OCI-M1 (cell line): ENCODE measurements at places on chromosomes 16 and 17.

- no peak for DNase-seq
These were observed 64.2 kb downstream of the DNAH17 start for GRCh38 chr17:78512976-78513375.

DNA sequence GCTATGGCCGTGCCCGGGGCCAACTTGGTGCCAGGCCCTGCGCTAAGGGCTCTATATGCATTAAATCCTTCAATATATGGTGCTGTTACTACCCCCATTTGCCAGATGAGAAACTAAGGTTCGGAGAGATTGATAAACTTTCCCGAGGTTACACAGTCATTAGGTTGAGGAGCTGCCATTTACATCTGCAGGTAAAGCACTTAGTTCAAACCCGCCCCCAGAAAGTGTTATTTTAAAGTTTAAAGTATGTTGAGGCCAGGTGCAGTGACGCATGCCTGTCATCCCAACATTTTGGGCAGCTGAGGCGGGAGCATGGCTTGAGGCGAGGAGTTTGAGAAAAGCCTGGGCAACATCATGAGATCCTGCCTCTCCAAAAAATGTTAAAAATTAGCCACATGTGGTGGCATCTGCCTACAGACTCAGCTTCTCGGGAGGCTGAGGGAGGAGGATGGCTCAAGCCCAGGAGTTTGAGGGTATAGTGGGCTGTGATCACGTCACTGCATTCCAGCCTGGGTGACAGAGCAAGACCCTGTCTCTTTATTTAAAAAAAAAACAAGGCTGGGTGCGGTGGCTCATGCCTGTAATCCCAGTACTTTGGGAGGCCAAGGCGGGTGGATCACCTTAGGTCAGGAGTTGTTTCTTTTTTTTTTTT is 264.7 kb downstream of the PARN start:
- DNase-seq, result no peak

GRCh38 chr16:68422396-68422960 is 25.8 kb downstream of the SMPD3 start:
- no peak for DNase-seq

- DNase-seq, result no peak
These were observed 76.9 kb upstream of the PSMD7 start for GRCh38 chr16:74219706-74220105.

DNA sequence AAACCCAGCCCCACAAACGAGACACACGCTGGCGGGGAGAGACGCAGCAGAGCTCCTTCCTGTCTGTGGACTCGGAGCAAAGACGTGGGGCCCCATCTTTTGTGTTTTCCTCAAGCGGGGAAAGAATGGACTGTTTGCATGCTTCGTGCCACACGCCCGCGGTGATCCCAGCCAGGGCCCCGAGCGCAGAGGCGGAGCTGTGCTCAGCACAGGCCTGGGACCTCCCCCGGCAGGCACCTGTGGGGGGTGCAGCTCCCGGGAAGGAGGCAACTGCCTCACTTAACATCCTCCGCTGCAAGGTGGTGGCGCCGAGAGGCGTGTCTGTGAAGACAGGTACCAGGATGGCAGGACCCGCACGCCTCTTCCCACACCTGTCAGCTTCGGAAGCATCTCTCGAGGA is 19.1 kb downstream of the TRARG1 start:
- no peak for DNase-seq

GRCh38 chr17:4998732-4999429 is 1.1 kb downstream of the KIF1C start:
- no peak for DNase-seq

- DNase-seq, result no peak
These were observed 134.2 kb downstream of the HS3ST2 start for GRCh38 chr16:22948058-22948602.

DNA sequence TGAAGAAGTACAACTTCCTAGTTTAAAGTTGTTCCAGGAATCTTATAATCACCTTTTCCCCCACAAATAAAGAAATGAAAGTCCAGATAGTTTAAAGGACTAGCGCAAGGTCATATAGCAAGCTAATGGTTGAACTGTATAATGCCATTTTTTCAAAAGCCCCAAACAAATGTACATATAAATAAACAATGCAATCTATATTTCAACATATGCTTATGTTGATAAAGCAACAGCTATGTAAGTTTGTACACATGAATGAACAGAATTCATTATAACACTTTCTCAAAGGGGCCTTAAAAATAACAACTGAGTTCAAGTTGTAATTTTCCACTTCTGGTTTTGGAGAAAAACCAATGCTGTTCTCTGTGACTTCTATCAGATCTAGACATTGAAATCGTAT is 1628.6 kb downstream of the CDH8 start:
- no peak for DNase-seq

- DNase-seq, result no peak
These were observed 24.6 kb downstream of the FZD2 start for GRCh38 chr17:44581868-44582267.

GRCh38 chr16:8866118-8866883 is 2.5 kb downstream of the CARHSP1 start:
- DNase-seq, result no peak

DNA sequence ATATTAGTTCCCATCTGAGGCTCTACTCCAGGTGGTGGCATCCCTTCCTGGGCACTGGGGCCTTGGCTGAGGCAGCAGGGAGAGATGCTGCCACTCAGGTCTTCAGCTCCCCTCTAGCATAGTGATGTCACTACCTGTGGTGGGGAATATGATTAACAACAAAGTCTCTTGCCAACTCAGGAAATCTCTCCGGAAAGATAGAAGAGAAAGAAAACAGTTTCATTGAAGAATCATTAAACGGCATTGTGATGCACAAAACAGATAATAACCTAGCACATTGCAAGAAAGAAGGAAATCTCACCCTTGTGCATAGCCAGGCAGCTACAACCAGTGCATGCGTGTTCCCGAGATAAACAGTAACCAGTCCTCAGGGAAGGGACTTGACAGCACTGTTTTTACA is 12.2 kb upstream of the ZNF267 start:
- DNase-seq, result no peak

DNA sequence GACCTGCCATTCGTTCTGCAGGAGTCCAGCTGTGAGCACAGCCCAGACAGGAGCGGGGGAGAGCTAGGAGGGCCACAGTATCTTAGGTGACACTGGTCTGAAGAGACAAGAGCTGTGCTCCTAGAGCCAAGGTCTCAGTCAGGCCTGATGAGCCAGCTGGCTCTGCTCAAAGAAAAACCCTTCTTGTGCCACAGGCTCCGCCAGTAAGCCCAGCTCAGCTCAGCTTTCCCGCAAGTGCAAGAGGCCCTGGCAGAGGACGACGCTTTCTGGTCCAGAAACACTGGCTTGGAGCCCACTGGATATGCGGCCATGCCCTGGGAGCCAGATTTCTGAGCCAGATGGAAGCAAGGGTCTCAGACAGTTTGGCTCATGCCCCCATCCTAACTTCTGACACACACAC is 23.9 kb downstream of the PEMT start:
- no peak for DNase-seq

GRCh38 chr17:74877592-74878548 is 5.1 kb upstream of the FDXR start:
- no peak for DNase-seq

GRCh38 chr17:1000597-1001461 is 3.9 kb downstream of the TIMM22 start:
- no peak for DNase-seq

- DNase-seq, result no peak
These were observed 251.9 kb downstream of the IRX3 start for GRCh38 chr16:54034684-54035083.

GRCh38 chr17:76982408-76983074 is 114.3 kb downstream of the MGAT5B start:
- DNase-seq, result no peak

GRCh38 chr17:57808882-57809281 is 41.0 kb downstream of the MRPS23 start:
- no peak for DNase-seq

- DNase-seq, result no peak
These were observed 721 bp upstream of the AXIN2 start for GRCh38 chr17:65562206-65562531.

GRCh38 chr17:76672892-76673291 is 29.3 kb upstream of the ST6GALNAC1 start:
- DNase-seq, result no peak

GRCh38 chr17:32586666-32587065 is 99.9 kb downstream of the CDK5R1 start:
- DNase-seq, result no peak

GRCh38 chr16:65121870-65122723 is at the start of gene CDH11:
Gene CDH11 (minus strand): TSS chr16:65122063. CDS start chr16:65004869, 117,194 bp downstream.
- no peak for DNase-seq

- DNase-seq, result no peak
These were observed 16.9 kb downstream of the DNASE1 start for GRCh38 chr16:3671424-3671823.

GRCh38 chr17:66508896-66509844 is 206.8 kb downstream of the PRKCA start:
- DNase-seq, result no peak

DNA sequence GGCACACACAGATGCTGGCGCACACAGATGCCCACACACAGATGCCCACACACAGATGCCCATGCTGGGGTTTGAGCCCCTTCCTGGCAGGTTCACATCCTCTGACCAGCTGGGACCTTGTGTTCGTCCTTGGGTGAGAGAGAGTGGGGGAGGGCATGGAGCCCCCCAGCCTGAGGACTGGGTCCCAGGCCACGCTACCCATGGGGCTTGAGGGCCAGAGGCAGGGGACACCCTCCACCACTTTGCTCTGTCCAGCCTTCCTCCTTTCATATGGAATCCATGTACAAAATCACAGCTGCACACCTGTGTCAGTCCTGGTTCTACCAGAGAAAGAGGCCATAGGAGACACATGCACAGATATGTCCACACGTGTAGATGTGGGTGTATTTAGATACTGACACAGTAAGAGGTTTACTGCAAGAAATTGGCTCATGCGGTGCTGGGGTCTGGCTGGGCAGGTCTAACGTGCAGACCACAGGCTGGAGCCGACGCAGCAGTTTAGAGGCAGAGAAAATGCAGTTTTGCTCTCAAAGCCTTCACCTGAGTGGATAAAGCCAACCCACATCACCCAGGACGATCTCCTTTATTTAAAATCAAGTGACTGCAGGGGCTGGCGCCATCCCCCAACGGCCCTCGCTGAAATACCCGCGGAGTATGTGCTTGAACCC is 10.8 kb downstream of the SLC22A31 start:
- peak; percentile 19 for DNase-seq

GRCh38 chr16:1583180-1583579 is 28.7 kb downstream of the IFT140 start:
- no peak for DNase-seq

GRCh38 chr17:76840443-76840767 is 27.8 kb upstream of the MGAT5B start:
- DNase-seq, result no peak

DNA sequence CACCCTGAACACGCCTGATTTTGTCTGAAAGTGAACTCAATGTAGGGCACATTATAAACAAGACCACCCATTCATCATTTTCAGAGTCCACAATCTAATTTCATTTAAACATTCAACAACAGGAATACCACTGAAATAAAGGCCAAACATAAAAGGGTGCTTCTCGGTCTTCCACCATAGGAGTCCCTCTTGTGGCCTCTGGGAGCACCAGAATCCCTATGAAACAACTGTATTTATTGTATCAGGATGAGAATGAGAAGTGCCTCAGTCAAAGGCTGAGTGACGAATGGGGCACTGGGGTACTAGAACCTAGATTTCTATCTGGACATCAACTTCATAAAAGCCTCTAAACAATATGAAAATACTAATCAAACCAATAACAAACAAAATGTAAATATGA is 40.4 kb downstream of the NXPH3 start:
- DNase-seq, result no peak

GRCh38 chr17:22138861-22139469 is 446.6 kb downstream of the KCNJ18 start:
- peak; percentile 17 for DNase-seq

GRCh38 chr17:38912221-38912813 is 13.1 kb upstream of the LASP1NB start:
- DNase-seq, result no peak

DNA sequence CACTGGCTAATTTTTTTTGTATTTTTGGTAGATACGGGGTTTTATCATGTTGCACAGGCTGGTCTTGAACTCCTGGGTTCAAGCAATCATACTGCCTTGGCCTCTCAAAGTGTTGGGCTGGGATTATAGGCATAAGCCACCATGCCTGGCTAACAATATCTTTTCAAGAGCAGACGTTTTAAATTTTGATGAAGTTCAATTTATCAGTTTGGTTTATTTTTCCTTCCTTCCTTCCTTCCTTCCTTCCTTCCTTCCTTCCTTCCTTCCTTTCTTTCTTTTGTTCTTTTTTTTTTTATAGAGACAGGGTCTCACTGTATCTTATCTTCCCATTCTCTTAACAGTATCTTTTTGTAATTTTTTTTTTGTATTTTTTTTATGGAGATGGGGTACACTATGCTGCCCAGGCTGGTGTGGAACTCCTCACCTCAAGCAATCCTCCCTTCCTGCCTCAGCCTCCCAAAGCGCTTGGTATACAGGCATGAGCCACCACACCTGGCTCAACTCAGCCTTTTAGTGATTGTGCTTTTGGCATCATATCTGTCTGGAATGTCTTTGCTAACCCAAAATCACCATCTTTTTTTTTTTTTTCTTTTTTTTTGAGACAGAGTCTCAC is 13.6 kb upstream of the GIP start:
- DNase-seq, result no peak

DNA sequence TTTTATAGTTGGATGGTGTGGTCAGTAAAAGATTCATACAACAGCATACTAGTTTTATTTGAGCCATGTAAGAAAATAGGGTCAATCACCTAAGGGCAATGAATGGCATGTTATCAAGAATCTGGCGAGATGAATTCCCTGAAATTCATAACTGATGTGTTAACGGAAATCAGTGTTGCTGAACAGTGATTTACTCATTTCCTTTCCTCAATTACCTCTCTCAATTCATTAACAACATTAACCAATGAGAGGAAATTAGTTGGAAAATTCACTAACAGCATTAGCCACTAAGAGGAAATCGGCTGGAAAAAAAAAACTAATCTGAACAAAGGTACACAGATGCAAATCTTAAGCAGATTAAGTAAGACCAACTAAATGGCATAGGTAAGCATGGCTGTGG is 6.3 kb downstream of the CMTR2 start:
- DNase-seq, result no peak

GRCh38 chr17:83099570-83100181 is 20.3 kb downstream of the METRNL start:
- no peak for DNase-seq

- DNase-seq, result no peak
These were observed 83.4 kb upstream of the GSE1 start for GRCh38 chr16:85529489-85530369.

- DNase-seq, result no peak
These were observed 59.4 kb downstream of the NXN start for GRCh38 chr17:920190-920589.

- no peak for DNase-seq
These were observed 1.5 kb downstream of the TPSG1 start for GRCh38 chr16:1223355-1224214.

DNA sequence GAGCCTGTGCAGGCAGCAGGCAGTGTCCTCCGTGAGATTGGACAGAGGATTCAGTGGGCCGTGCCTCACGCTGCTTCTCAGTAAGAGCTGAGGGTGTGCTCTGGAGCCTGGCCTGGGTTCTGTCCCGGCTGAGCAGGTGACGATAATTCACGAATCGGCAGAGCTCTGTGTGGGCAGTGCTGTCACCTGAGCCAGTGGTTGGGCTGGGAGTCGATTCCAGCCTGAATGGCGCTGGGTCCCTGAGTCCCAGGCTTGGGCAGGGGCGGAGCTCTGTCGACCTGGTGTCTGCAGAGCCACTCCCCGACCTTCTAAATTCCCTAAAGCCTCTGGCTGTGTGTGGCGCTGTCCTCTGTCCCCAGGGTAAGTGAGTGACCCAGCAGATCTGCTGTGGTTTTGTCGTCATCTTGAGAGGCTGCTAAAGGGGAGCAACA is 8.4 kb downstream of the ACSF3 start:
- DNase-seq, result no peak
